ENCODE measurements at places on chromosomes 1 and 21.

DNA sequence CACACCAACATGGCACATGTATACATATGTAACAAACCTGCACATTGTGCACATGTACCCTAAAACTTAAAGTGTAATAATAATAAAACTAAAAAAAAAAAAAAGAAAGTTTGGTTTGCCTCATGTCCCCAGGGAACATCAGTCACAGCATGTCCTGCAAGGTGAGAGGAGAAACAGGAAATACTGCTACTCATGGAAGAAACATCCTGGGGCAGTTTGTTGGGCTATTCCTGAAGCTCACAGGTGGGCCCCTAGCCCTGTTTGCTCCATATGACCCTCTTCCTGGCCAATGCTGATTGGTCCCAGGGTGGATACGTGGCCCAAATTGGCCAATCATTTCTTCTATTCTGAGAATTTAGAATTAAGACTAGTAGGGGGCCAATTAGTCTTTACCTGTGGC lies 103.4 kb upstream of the ADAR start:
- peaks cover 5% of the 10 kb centered on the region for H3K4me1 ChIP-seq
- H3K4me3 ChIP-seq: no peak overlapping the region
- no peaks in the 10 kb centered on the region for H3K36me3 ChIP-seq

DNA sequence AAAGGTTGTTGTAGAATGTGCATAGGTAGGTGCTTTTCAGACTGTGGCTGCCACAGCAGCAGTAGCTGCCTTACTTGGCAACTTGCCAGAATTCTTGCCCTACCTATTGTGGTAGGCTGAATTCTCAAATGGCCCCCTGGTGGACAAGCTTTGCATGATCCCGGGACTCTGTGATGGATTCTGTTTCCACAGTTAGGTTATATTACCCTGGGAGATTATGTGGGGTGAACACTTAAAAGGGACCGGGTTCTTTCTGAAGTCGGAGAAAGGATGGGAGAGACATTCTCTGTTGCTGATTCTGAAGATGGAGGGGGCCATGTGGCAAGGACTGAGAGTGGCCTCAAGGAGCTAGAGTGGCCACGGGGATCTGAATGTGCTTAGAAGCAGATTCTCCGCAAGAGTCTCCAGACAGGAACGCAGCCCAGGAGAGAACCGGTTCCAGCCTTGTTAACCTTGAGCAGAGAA lies 32.1 kb upstream of the KCNE1 start:
- no peak overlapping the region for H3K27ac ChIP-seq
- H3K4me1 ChIP-seq: peaks cover 3% of the 10 kb centered on the region
- no peaks in the 10 kb centered on the region for H3K36me3 ChIP-seq
- H3K27me3 ChIP-seq: no peaks in the 10 kb centered on the region

GRCh38 chr1:86950712-86951419 lies 36.4 kb downstream of the HS2ST1 start:
- H3K4me1 ChIP-seq: peaks cover 15% of the 10 kb centered on the region
- H3K27me3 ChIP-seq: no peaks in the 10 kb centered on the region
- DNase-seq: peak; percentile 45
- no peak overlapping the region for H3K27ac ChIP-seq

GRCh38 chr1:11855430-11855829 lies 3.3 kb downstream of the NPPB start:
- H3K27me3 ChIP-seq: peaks cover 23% of the 10 kb centered on the region
- H3K27ac ChIP-seq: no peak overlapping the region
- DNase-seq: no peak

- no peak overlapping the region for H3K27ac ChIP-seq
- no peak overlapping the region for H3K4me3 ChIP-seq
These were observed 17.3 kb downstream of the SPSB1 start for GRCh38 chr1:9309991-9310390.

GRCh38 chr1:5921129-5921528 lies 71.1 kb downstream of the NPHP4 start:
- no peak overlapping the region for H3K4me3 ChIP-seq
- H3K27ac ChIP-seq: no peak overlapping the region
- DNase-seq: no peak
- peaks cover 4% of the 10 kb centered on the region for H3K36me3 ChIP-seq

DNA sequence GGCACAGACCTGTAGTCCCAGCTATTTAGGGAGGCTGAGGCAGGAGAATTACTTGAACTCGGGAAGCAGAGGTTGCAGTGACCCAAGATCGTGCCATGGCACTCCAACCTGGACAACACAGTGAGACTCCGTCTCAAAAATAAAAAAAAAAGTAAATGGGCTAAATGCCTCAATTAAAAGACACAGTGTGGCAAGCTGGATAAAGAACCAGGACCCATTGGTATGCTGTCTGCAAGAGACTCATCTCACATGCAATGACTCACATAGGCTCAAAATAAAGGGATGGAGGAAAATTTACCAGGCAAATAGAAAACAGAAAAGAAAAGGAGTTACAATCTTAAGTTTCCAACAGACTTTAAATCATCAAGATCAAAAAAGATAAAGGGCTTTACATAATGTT lies 40.3 kb downstream of the ACBD6 start:
- H3K4me1 ChIP-seq: peaks cover 4% of the 10 kb centered on the region
- no peak for DNase-seq
- peaks cover 2% of the 10 kb centered on the region for H3K36me3 ChIP-seq
- H3K27ac ChIP-seq: no peak overlapping the region

- H3K27ac ChIP-seq: no peak overlapping the region
- no peaks in the 10 kb centered on the region for H3K36me3 ChIP-seq
- H3K27me3 ChIP-seq: no peaks in the 10 kb centered on the region
These were observed 98.5 kb downstream of the OSBPL9 start for GRCh38 chr1:51715369-51715768.

GRCh38 chr1:156725683-156726280 lies 2.5 kb upstream of the METTL25B start:
- peaks cover 19% of the 10 kb centered on the region for H3K36me3 ChIP-seq
- DNase-seq: peak; percentile 93
- no peaks in the 10 kb centered on the region for H3K27me3 ChIP-seq
- peak overlapping the region; percentile 5 for H3K4me3 ChIP-seq

DNA sequence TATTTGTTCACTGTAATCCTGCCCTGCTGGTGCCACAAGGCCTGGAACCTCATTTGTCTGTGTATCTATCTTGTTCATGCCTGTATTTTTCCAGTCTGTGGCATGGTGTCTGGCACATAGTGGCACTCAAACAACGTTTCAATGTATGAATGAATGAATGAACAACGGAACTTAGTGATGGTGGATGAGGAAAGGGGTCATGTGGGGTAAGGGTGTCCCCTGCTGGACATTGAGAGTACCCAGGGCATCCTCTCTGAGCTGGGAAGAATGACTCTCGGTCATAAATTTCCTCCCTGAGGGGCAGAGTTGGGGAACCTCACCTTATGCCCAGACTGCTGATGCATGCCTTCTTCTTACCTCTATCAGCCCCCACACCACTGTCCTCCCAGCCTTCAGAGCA lies 18.9 kb upstream of the ZNF683 start:
- no peaks in the 10 kb centered on the region for H3K27me3 ChIP-seq
- no peak for DNase-seq
- H3K36me3 ChIP-seq: no peaks in the 10 kb centered on the region
- no peak overlapping the region for H3K4me3 ChIP-seq
- no peak overlapping the region for H3K27ac ChIP-seq

- H3K27ac ChIP-seq: no peak overlapping the region
- H3K4me3 ChIP-seq: no peak overlapping the region
- H3K36me3 ChIP-seq: no peaks in the 10 kb centered on the region
- DNase-seq: no peak
These were observed 682.4 kb upstream of the TPTE start for GRCh38 chr21:9838738-9839642.

GRCh38 chr21:34072145-34073031 lies 990 bp upstream of the MRPS6 start:
- H3K27ac ChIP-seq: peak overlapping the region; percentile 67
- H3K36me3 ChIP-seq: no peaks in the 10 kb centered on the region
- H3K4me1 ChIP-seq: peaks cover 21% of the 10 kb centered on the region
- peak overlapping the region; percentile 52 for H3K4me3 ChIP-seq
- H3K27me3 ChIP-seq: no peaks in the 10 kb centered on the region

- H3K36me3 ChIP-seq: no peaks in the 10 kb centered on the region
- H3K4me3 ChIP-seq: no peak overlapping the region
- peak; percentile 97 for DNase-seq
- peaks cover 30% of the 10 kb centered on the region for H3K4me1 ChIP-seq
- no peaks in the 10 kb centered on the region for H3K27me3 ChIP-seq
These were observed 341.0 kb upstream of the USP24 start for GRCh38 chr1:55555956-55556725.

- H3K36me3 ChIP-seq: peaks cover 23% of the 10 kb centered on the region
- H3K4me3 ChIP-seq: no peak overlapping the region
- H3K27me3 ChIP-seq: no peaks in the 10 kb centered on the region
- H3K27ac ChIP-seq: no peak overlapping the region
- H3K4me1 ChIP-seq: no peaks in the 10 kb centered on the region
- no peak for DNase-seq
These were observed 27.8 kb upstream of the RAP1GAP start for GRCh38 chr1:21696931-21697330.

- no peak overlapping the region for H3K4me3 ChIP-seq
- H3K27ac ChIP-seq: no peak overlapping the region
- no peaks in the 10 kb centered on the region for H3K4me1 ChIP-seq
- H3K27me3 ChIP-seq: no peaks in the 10 kb centered on the region
- no peaks in the 10 kb centered on the region for H3K36me3 ChIP-seq
These were observed 41.7 kb downstream of the PKNOX1 start for GRCh38 chr21:43015906-43016540.

DNA sequence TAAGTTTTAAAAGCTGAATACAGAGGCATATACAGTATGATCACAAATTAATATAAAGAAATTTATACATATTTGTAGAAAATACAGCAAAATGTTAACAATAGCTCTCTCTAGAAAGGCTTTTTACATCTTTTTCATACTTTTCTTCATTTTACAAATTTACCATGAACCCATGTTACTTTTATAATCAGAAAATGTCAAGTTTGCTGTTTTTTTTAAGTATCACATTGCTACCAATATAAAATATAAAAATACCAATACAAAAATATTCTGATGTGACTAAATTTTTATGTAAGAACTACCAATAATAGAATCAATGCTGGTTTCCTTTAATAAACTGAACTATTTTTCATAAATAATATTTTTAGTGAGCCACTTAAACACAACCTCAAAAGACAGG lies 84.4 kb upstream of the TTC39A start:
- H3K4me3 ChIP-seq: no peak overlapping the region
- H3K27me3 ChIP-seq: no peaks in the 10 kb centered on the region
- DNase-seq: no peak
- H3K4me1 ChIP-seq: peaks cover under 1% of the 10 kb centered on the region

DNA sequence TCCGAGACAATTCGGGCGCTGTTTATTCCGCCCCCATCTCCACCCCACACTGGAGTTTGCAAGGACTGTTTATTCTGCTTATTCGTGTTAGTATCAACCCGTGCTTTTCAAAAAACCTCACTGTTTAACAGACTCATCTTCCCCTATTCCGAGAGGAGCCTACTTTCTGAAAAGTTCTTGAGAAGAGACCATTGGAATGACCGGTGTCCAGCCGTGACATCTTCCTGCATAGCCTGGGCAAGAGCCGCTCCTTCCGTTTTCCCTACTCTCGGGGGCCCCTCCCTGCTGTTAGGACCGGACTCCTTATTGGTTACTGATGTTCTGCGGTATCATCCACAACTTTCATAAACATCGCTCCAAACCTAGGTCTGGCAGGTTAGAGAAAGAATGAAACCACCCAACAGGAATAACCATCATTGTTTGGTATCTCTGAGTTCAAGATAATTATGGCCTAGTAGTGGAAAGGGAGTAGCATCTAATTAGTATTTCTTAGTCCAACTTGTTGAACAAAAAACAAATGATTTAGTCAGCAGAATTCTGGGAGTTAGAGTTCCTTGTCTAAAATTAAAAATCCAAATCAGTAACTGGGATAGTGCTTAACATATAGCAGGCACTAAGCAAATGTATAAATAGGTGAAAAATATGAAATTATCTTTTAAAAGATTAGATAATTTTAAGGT lies 837 bp downstream of the STXBP3 start:
- H3K4me1 ChIP-seq: no peaks in the 10 kb centered on the region
- peak overlapping the region; percentile 99 for H3K27ac ChIP-seq
- peaks cover under 1% of the 10 kb centered on the region for H3K36me3 ChIP-seq

DNA sequence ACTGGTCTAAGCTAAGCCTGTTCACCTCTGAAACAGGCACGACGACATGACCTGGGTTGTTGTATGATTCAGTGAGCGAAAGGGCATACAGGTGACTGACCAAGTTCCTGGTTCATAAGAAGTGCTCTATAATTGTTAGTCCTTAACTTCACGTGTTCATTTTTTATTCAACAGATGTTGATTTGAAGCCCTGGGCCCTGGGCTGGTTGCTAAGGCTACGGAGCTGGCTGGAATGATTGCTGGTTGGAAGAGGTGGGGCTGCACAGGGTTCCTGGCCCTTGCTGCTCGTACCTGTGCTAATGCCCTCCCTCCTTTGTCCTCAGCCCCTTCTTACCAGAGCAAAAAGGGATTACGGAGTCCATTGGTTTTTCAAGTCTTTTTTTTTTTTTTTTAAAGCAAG lies 111.3 kb upstream of the CSF3R start:
- H3K4me3 ChIP-seq: no peak overlapping the region
- H3K36me3 ChIP-seq: no peaks in the 10 kb centered on the region
- H3K27me3 ChIP-seq: peaks cover 5% of the 10 kb centered on the region

GRCh38 chr1:37472994-37473393 lies 1.4 kb upstream of the ZC3H12A start:
- H3K4me3 ChIP-seq: no peak overlapping the region
- H3K27ac ChIP-seq: peak overlapping the region; percentile 93
- peaks cover 22% of the 10 kb centered on the region for H3K4me1 ChIP-seq
- H3K36me3 ChIP-seq: no peaks in the 10 kb centered on the region
- no peak for DNase-seq
- no peaks in the 10 kb centered on the region for H3K27me3 ChIP-seq
